Left lung (tissue), 14 donors: ENCODE measurements at places on chromosomes 3 and 15. TPM values are rescaled to one million over a fixed set of nuclear protein-coding genes. Genes with fewer than 3 reads are reported as not detected.

CSTA gene
- 0.73 TPM for polyA plus RNA-seq

SRGAP3 gene
- 24.0 TPM for polyA plus RNA-seq

CCR3 gene
- 0.22 TPM for polyA plus RNA-seq

CCDC13 gene
- polyA plus RNA-seq, result 1.4 TPM

CADM2 gene
- 0.50 TPM for polyA plus RNA-seq

RARRES1 gene
- 112 TPM for polyA plus RNA-seq

PTPRG gene
- 50.9 TPM for polyA plus RNA-seq

AADACL2 gene
- polyA plus RNA-seq, result not detected

STAC gene
- polyA plus RNA-seq, result 1.6 TPM

PIERCE2 gene
- 3.2 TPM for polyA plus RNA-seq

TICRR gene
- polyA plus RNA-seq, result 9.0 TPM

EFL1 gene
- 21.8 TPM for polyA plus RNA-seq

GP5 gene
- polyA plus RNA-seq, result 0.56 TPM

RAD51 gene
- polyA plus RNA-seq, result 8.9 TPM

MKRN3 gene
- 0.26 TPM for polyA plus RNA-seq

ATP13A5 gene
- 0.75 TPM for polyA plus RNA-seq

CPN2 gene
- not detected for polyA plus RNA-seq

ITGA11 gene
- 1.8 TPM for polyA plus RNA-seq

EEF1AKMT4 gene
- 1.8 TPM for polyA plus RNA-seq

ZBED2 gene
- polyA plus RNA-seq, result 0.11 TPM

DNAH12 gene
- polyA plus RNA-seq, result 1.8 TPM

FBXW12 gene
- 0.34 TPM for polyA plus RNA-seq

TRH gene
- polyA plus RNA-seq, result 0.41 TPM

ADGRG7 gene
- polyA plus RNA-seq, result not detected

DNASE1L3 gene
- 1.6 TPM for polyA plus RNA-seq

GOLGA6B gene
- 3.6 TPM for polyA plus RNA-seq

PDCD10 gene
- 63.8 TPM for polyA plus RNA-seq

SLITRK3 gene
- not detected for polyA plus RNA-seq

XCR1 gene
- polyA plus RNA-seq, result 0.26 TPM

RNU6-1 gene
- not detected for polyA plus RNA-seq

COL6A6 gene
- polyA plus RNA-seq, result 50.2 TPM

TMC3 gene
- polyA plus RNA-seq, result 0.31 TPM

ILDR1 gene
- polyA plus RNA-seq, result 5.3 TPM

CX3CR1 gene
- 4.2 TPM for polyA plus RNA-seq

TIMMDC1 gene
- polyA plus RNA-seq, result 89.6 TPM

UPK1B gene
- polyA plus RNA-seq, result 0.29 TPM

EFHB gene
- polyA plus RNA-seq, result 0.80 TPM

BOC gene
- 28.2 TPM for polyA plus RNA-seq

CHDH gene
- polyA plus RNA-seq, result 3.3 TPM

CIDEC gene
- polyA plus RNA-seq, result not detected
